ENCODE measurements at places on chromosomes 4 and X. TPM values are rescaled to one million over a fixed set of nuclear protein-coding genes. Genes with fewer than 3 reads are reported as not detected.

- DNase-seq: no peak
These were observed 222 bp downstream of the SMAD1 start for GRCh38 chr4:145481942-145482208.

DNA sequence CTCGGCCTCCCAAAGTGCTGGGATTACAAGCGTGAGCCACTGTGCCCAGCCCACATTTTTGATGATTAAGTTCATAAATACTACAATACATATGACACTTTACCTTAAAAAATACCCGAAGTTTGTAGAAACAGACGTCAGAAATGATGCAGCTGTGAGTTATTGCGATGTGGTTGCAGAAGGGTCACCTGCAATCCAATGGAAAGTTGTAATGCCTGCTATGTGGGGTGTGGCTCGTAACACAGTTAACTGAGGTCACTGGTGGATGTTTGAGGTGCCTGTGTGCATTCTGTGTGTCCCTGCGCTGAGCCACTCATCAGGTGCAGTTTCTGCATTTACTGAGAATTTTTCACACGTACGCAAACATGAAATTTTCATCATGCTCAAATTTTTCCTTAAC is 64.1 kb downstream of the ANXA5 start:
- DNase-seq: no peak

DNA sequence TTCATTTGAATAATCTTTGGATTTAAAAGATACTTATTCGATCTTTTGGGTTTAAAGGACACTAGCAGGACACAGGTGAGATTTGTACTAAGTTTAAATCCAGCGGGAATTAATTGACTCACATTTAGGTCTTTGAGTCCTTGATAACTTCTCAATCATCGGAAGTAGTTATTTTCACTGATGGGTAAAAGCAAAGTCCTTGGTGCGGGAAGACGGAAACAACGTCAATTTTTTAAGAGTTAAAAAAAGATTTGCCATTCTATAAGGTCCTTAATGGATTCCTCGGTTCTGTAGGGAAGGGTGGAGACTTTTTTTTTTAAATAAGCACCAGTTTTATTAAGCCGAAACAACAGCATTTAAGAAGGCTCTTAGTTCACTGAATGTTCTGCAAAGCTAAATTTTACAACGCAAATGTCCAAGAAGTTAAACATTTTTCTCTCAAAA is 2.9 kb downstream of the TMSB4X start:
- no peak for DNase-seq

GRCh38 chr4:81796790-81797528 is 325.3 kb upstream of the RASGEF1B start:
- DNase-seq: no peak

DNA sequence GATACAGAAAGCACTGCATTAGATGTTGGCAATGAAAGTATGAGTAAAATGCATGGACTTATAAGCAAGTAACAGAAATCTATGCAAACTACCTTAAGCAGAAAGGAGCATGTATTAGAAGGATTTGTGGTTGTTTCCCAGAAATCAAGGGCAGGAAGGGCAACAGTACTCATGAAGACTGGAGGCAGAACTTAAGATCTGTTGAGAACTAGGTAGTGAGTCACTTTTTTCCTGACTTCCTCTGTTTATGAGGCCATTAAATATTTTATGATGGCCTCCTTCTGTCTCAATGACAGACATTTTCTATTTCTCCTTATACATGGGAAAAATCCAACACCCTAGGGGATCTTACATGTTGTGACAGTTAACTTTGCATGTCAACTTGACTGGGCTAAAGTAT is 398.2 kb downstream of the MID1IP1 start:
- no peak for DNase-seq

- DNase-seq: no peak
These were observed 1242.8 kb upstream of the DIAPH2 start for GRCh38 chrX:95441836-95442235.

- DNase-seq: no peak
These were observed 4.4 kb downstream of the SORCS2 start for GRCh38 chr4:7196736-7197135.

DNA sequence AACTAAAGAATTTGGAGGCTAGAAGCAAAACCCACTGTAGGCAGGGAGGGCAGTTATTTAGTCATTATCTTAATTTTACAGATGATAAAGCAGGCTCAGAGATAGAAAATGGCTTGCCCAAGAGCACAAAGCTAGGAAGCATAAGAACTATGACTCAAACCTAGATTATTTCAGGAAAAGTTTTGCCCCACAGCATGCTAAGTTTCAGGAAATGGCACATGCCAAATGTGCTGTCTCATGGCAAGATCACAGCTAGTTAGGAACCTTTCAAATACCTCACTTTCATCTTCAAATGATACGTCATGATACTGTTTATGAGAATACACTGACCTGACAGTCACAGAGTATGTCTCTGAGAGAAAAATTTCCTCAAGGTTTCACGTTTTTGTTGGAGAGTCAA is 78.5 kb upstream of the SPANXC start:
- DNase-seq: no peak

MAGEA4 gene
- total RNA-seq: not detected

PARM1 gene
- 0.19 TPM for total RNA-seq

GPRIN3 gene
- total RNA-seq: 10.6 TPM

BST1 gene
- 0.18 TPM for total RNA-seq

FAM47E gene
- total RNA-seq: not detected

PI4K2B gene
- total RNA-seq: 19.6 TPM

CLNK gene
- 0.11 TPM for total RNA-seq

Measured in activated T-cell treated with anti-CD3 and anti-CD28 coated beads, Interleukin-2, amount 50 U/mL, for 4 hours (primary cell).